HuH-7 (cell line): ENCODE measurements at places on chromosomes 13 and 19.

- DNase-seq: no peak
These were observed 1.5 kb downstream of the CERS1 start for GRCh38 chr19:18894254-18895037.

- DNase-seq: no peak
These were observed 3.5 kb downstream of the KLF2 start for GRCh38 chr19:16327911-16328823.

GRCh38 chr13:67917291-67917987 is 687.3 kb upstream of the PCDH9 start:
- no peak for DNase-seq

GRCh38 chr13:55214841-55215345 is 1925.8 kb upstream of the PRR20A start:
- DNase-seq: no peak

GRCh38 chr13:26112843-26113242 is 61.0 kb upstream of the SHISA2 start:
- DNase-seq: no peak

- DNase-seq: no peak
These were observed 19.6 kb downstream of the GPR183 start for GRCh38 chr13:99287551-99287950.

DNA sequence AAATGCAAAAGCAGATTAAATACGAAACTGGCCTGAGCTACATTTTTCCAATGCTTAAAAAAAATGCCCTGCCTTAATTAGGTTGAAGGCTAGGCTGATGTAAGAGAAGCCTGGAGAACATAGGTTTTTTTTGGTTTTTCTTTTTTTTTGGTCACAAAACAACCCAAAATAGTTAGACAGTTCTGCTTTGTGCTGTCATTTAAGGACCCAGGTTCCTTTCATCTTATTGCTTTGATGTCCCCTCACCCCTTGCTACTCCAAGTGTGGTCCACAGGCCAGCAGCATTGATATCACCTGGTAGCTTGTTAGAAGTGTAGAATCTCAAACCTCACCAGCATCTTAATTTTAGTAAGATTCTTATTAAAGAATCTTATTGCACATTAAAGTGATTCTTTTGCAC is 14.4 kb downstream of the TDRD3 start:
- DNase-seq: no peak

- DNase-seq: no peak
These were observed 441 bp downstream of the LILRA4 start for GRCh38 chr19:54338521-54338920.

GRCh38 chr19:3108775-3109174 is 14.6 kb downstream of the GNA11 start:
- DNase-seq: peak; percentile 73

DNA sequence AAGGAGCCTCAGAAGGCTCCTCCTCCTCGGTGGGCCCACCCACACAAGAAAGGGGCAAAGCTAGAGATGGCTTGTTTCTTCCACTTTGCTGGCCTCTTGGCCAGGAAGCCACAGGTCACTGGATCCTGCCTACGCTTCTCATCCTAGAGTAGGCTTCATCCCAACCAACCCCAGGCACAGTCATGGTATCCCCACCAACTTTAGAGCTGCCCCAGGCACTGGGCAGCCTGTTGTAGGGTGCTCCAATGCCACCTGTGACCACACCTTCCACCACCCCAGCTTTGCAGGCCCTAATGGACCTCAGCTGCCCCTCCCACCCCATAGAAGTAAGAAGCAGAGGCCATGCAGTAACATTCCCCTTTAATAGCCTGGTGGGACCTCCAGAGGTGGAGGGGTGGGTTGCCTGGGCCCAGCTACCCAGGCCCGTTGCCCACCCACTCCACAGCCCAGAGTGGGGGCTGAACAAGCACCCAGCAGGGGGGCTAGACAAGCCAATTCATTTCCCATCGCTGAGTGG is 522 bp upstream of the CHMP2A start:
- no peak for DNase-seq

DNA sequence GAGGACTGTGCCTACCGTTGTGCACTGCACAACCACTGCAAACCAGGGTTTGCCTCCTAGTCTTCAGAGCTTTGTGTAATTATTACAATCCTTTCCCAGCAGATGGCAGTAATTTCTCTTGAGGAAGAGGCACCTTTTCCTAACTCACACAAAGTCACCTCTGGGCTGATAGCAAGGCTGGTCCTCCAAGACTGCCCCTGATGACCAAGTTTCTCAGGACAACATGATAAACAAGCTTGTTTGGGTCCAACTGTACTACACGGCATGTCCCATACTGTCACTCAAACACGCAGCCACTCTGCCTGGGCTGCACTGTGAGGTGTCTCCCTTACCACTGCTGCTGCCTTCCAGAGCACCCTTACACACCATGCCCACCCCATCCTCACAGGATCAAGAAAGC is 39.3 kb downstream of the RFXAP start:
- DNase-seq: no peak

- no peak for DNase-seq
These were observed 128.9 kb downstream of the RNF17 start for GRCh38 chr13:24892829-24893228.

DNA sequence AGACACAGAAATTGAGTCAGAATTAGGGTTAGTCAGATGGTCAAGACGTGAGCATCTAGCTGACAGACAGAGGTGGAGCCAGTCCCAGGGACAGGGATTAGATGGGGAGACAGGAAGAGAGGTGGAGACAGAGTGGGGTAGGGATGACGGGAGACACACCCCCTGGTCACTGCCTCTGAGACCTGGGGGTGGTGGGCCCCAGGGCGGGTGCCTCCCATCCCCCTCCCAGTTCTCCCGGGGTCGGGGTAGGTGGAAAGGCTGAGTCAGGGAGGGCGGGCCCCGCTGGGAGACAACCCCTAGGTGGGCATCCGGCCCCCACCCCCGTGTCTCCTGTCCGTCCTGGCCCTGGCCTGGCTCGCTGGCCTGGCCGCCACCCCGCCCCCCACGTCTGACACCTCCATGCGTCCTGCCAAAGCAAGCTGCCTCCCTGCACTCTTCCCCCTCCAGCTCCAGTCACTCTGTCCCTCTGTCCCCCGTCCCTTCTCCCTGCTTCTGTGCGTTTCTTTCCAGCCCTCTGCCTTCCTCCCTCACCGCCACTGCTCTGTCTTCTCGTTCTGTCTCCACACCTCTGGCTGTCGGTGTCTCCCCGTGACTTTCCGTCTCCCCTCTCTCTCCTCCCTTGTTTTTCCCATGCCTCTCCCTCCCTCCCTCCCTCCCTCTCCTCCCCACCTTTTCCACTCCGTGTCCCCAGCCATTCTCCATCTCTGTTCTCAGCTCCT is 15.1 kb downstream of the CCDC97 start:
- DNase-seq: no peak

DNA sequence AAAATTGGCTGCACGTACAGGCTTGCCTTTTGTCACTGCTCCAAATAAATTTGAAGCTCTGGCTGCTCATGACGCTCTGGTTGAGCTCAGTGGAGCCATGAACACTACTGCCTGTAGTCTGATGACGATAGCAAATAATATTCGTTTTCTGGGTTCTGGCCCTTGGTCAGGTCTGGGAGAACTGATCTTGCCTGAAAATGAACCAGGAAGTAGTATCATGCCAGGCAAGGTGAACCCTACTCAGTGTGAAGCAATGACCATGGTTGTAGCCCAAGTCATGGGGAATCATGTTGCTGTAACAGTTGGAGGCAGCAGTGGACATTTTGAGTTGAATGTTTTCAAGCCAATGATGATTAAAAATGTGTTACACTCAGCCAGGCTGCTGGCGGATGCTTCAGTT is 16.1 kb upstream of the AKAP11 start:
- DNase-seq: no peak

- DNase-seq: no peak
These were observed 213.2 kb upstream of the SOX1 start for GRCh38 chr13:111853721-111854120.

- no peak for DNase-seq
These were observed 476 bp downstream of the TYK2 start for GRCh38 chr19:10379880-10380312.

- no peak for DNase-seq
These were observed 19.3 kb downstream of the GNA15 start for GRCh38 chr19:3154957-3155736.

DNA sequence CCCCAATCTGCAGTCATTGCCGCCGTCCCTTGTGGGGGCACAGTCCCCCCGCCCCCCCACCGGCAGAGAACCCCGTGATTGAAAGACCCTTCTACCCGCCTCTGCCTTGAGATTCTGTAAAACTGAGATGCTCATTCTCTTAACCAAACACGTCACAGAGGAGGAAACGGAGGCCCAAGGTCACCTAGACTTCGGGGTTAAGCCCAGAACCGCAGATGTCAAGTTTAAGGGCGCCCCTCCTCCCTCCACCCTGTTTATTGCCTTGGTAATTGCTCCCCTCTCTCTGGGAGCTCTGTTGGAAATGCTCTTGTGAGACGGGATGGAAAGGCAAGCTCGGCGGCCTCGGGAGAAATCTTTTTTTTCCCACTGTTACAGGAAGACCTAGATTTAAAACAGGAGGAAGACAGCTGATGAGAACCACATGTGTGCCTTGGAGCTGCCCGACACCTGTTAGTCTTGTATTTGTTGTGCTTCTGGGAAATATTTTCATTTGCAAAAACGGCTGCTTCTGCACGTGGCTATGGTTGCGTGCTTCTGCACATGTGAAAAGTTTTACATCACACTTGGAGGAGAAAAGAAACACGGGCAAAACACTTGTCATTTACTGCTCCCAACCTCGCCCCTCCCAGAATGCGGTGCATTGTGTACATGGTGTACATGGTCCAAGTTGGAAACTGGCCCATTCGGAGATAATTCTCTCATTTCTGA is 1.1 kb upstream of the MED26 start:
- no peak for DNase-seq

- DNase-seq: no peak
These were observed 15.6 kb upstream of the CCNE1 start for GRCh38 chr19:29796173-29796573.

- DNase-seq: no peak
These were observed 184.2 kb downstream of the LACC1 start for GRCh38 chr13:44063881-44064280.

DNA sequence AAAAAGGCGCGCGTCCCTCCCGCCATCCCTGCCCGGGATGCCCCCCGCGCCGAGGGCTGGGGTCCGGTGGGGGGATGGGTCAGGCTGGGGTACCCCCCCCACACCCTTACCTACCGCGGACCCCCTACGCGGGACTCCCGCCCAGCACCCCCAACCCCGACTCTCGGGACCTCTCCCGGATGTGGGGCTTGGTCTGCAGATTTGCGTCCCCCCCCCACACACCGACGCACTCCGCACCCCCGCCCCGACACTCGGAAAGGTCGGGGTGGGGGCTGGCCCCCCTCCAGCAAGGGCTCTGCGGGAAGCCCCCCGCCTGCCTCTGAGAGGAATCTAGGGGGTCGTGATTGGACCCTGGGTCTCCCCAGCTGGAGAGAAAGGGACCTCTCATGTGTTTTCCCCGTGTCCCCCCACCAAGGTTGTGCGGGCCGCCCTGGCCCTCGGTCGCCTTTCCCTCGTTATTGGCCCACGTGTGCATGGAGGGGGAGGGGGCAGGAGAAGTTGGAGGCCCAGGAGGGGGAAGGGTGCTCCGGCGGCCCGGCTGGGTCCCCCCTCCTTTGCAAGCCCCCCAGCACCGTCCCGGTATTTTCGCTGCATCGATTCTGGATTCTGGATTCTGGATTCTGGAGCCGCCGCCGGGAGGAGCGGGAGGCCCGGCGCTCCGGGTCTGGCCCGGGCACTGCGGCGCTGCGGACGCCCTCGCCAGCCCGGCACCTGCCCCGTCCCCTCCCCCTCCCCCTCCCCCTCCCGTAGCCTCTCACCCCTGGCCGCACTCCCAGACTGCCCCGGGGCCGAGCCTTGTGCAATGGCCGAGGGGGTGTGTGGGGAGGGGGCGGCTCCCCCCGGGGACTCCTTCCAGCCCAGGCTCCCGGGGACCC is 607 bp downstream of the NFIC start:
- DNase-seq: peak; percentile 79

DNA sequence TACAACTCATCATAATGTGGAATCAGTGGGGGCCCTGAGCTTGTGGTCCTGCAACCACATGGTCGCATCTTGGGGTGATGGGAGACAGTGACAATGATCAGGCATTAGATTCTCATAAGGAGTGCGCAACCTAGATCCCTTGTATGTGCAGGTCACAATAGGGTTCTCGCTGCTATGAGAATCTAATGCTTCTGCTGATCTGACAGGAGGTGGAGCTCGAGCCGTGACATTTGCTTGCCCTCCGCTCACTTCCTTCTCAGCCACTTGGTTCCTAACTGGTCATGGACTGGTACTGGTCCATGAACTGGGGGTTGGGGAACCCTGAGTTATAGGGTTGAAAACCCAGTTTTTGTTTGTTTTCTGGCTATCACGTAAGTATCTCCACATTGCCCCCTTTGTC is 1290.9 kb upstream of the ATXN8OS start:
- DNase-seq: no peak

DNA sequence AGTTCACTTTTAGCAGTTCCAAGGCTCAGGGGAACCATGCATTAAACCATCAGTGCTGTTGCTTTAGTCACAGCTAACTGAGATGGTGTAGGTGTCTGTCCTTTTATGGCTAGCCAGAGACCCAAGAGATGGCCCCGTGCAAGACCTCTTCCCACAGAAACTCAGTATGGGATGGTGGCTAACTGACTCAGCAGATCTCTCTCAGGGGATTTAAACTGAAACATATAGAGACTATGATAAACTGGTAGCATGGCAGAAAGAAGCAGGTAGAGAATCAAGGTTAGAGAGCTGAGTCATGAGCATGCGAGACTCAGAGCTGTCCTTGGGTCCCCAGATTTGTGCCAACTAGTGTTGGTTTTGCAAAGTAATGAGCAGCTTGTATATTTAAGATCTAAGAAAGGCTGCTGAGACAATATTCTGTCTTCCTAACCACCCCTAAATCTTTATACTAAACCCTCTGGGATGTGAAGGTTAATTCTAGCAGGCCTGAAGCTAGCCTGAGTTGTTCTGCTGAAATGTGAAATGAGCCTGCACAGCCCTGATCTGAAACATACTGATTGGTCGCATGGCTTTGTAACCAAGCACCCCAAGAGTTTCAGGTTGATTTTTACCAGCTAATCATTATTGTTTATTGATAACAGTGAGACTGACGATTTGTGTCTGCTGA is 6.5 kb upstream of the SCEL start:
- no peak for DNase-seq

- DNase-seq: no peak
These were observed 16.3 kb upstream of the GRAMD1A start for GRCh38 chr19:34983786-34984185.

DNA sequence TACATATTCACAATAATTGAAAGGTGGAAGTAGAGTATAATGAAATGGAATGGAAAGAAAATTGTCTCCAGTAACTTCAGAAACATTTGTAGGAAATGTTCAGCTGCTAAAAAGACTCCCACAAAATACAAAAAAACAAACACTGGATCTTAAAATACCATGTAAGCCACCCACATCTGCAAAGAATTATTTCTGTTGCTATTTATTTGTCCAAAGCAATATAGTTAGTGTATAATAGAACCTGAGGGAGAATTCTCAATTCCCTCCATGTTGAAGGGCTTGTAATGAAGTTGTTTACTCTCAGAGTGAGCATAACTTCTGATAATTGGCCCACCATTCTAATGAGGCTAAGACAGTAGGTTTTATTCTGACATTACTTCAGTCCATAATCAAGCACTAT is 37.4 kb upstream of the KLF12 start:
- no peak for DNase-seq

GRCh38 chr13:95184317-95184716 is 116.9 kb downstream of the ABCC4 start:
- no peak for DNase-seq
